NCI-H510A (cell line): ENCODE measurements at places on chromosomes 3 and 15.

- DNase-seq = peak; percentile 42
Observed at GRCh38 chr3:8657804-8658305, 13.3 kb upstream of the SSUH2 start.

- DNase-seq = no peak
Observed at GRCh38 chr3:158460926-158461325, 110.1 kb upstream of the MLF1 start.

- no peak for DNase-seq
Observed at GRCh38 chr3:18988614-18989229, 159.6 kb upstream of the KCNH8 start.

GRCh38 chr3:77571971-77572715 lies 532.2 kb downstream of the ROBO2 start:
- DNase-seq = no peak

- DNase-seq = no peak
Observed at GRCh38 chr3:118974356-118975097, 60.1 kb downstream of the IGSF11 start.

DNA sequence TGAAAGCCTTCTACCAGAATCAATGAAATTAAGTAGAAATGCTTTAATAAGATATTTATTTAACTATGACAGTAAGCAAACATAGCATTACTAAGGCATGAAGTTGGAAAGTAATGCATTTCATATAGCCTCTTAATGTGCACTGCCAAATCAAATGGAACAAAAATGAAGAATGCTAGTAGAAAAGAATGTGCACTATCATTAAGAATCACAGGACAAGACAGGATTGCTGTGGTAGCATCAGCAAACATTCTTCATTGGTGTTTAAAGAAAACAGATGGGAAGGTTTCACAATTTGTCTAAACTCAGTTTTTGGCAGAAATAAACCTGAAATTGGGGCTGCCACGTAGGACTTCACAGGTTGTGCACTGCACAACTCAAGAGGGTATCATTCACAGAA lies 168.9 kb downstream of the CNTN3 start:
- DNase-seq = no peak

DNA sequence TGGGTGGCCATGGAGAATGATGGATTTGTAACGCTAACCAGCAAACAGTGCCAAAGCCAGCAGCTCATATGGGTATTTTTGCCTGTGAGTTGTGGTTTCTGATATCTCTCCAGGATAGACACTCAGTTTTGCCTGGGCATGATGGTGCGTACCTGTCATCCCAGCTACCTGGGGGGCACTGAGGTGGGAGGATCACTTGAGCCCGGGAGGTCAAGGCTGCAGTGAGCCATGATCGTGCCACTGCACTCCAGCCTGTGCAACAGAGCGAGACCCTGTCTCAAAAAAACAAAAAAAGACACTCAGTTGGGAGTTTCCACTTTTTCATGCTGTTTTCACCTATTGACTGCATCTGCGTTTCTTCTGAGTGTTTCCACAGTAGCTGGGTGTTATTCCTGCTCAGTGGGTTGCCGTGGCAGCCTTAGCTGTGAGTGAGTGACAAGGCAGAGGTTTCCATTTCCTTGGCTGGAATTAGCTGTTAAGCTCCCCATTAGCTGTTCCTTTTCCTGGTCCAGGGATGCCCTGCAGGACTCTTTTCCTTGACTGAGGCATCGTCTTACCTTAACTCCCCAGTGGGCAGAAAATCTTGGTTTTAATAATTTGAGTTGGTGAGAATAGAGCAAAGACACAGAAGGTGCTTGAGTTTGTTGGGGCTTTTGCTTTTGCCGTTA lies 14.2 kb upstream of the RPP14 start:
- no peak for DNase-seq

DNA sequence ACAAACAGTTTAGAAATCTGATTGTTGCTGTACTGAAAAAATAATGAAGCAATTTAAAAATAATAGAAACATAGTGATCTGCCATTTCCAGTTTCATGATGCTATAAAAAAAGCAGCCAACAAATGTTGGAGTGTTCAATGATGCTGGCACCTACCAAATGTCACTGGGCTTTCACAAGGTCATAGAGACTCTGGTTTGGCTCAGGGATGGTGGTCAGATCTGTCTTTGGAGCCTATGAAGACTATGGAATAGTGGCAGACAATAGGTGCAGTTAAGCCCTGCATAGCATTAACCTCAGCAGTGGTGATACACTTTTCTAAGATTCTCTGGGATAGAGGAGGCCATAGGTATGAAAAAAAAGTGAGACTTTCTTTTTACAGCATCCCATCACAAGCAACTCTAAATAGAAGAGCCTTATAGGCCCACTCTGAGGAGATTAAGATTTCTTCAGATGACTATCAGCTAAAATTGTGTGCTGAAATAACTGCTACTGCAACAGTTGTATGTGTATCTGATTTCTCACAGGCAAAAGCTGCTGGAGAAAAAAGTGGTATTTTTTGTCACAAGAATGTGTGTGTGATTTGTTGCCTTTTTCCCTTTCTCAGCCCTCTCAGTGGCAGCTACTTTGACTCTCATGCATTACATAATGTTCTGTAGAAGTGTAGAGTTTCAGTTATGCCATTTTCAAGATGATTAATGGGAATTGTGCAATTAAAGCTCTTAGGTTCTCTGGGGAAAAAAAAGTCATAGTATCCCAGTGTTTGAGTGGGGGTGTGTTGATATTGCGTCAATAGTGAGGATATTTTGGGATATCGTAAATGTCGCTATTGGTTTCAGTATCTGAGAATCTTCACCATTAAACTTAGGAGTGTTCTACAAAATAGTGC lies 137.4 kb downstream of the MBNL1 start:
- DNase-seq = no peak

GRCh38 chr3:19972054-19972453 lies 25.2 kb downstream of the RAB5A start:
- DNase-seq = no peak

DNA sequence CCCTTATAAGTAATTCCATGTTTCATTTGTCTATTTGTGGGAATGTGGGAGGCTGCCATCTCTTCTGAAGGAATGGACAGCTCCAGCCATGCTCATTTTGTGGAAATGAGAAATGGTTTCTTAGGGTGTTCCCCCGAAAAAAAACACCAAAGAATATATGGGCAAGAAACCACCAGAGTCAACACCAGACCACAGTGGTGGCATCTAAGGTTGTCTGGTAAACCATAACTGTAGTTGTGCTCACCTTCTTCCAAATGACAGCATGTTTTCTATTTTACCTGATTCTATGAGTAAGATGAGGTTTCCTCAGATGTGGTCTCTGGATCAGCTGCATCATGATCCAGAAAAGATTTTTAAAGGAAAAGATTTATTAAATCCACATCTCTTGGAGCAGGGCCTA lies 217.0 kb upstream of the C2CD4B start:
- no peak for DNase-seq

GRCh38 chr3:106338582-106339214 lies 469.9 kb upstream of the CBLB start:
- DNase-seq = no peak
